Activated CD4-positive, alpha-beta T cell treated with anti-CD3 and anti-CD28 coated beads, Interleukin-2, Interleukin-6, amounts not matched to agents 100 ng/mL and 50 ng/mL, durations not matched to agents 16 hours and 8 hours (primary cell): ENCODE measurements at places on chromosomes 12 and 14.

DNA sequence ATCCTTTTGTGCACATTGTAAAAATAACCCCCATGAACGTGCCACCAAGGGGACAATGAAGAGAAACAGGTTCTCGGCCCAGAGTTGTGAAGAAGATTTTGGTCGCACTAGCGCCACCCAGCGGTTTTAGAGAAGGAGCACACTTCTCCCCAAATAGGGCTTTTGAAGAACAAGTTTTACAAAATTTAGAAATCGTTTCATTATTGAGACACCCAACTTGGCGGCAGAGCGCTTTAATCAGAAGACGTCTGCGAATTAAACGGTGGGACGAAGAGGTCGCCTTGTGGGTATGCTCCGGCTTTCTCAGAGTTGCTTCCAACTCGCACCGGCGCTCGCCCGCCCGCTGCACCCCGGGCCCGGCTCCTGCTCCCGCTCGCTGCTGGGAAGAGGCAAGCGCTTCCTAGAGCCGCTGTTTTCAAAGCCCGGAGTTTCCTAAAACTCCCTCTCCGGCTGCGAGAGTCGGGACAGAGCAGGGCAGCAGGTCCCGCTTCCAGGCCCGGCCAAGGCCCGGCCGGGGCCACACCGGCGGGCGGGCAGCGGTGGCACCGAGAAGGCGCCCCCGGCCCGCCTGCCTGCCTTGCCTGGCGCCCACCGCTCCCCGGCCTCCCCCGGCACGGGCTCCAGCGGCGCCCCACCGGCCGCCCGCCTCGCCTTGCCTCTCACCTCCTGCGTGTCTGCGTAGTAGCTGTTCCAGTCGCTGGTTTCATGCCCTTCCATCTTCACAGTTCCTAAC is 645 bp downstream of the FOXA1 start:
- peak; percentile 70 for DNase-seq

DNA sequence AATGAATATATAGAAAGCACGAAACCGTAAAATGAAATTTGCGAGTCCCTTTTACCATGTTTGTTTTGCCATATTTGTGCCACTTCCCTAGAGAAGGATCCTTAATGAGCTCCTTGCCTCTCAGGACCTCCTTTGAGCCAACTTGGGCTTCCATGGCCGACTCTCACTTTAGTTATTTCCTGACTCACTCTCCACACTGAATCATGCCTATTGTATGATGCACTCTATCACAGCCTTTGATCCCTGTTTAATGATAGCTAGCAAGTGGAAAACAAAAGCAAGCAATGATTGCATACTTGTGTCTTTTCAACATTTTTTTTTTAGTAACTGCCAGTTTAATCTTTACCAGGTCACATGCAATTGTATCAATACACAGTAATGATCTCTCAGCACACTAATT is 153.2 kb downstream of the CCER1 start:
- DNase-seq = no peak

- no peak for DNase-seq
Observed at GRCh38 chr12:104519190-104520019, 62.7 kb downstream of the CHST11 start.

GRCh38 chr14:100548295-100548655 is 38.9 kb downstream of the BEGAIN start:
- DNase-seq = no peak

- DNase-seq = no peak
Observed at GRCh38 chr14:62946221-62946620, 99.0 kb downstream of the KCNH5 start.

GRCh38 chr12:91422127-91422526 is 239.5 kb upstream of the DCN start:
- no peak for DNase-seq

- DNase-seq = no peak
Observed at GRCh38 chr14:49923881-49924280, 31.0 kb downstream of the ARF6 start.

DNA sequence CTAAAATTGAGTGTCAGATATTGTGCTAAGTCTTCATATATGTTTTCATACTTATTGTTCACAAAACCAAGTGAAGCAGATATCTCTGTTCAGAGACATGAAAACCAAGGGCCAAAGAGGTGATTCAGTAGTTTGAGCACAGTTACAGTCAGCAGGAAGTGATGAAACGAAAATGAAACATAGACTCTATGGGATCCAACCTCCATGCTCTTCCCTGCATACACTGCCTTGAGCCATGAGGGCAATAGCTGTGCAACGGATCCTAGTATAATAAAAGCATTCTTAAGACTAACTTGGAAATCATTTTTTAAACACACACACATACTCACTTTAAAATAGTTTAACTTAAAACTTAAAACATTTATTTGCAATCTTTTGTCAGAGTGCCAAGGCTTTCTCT is 27.9 kb downstream of the ESR2 start:
- peak; percentile 25 for DNase-seq
